ENCODE measurements at places on chromosomes 4 and X. TPM values are rescaled to one million over a fixed set of nuclear protein-coding genes. Genes with fewer than 3 reads are reported as not detected.

DNA sequence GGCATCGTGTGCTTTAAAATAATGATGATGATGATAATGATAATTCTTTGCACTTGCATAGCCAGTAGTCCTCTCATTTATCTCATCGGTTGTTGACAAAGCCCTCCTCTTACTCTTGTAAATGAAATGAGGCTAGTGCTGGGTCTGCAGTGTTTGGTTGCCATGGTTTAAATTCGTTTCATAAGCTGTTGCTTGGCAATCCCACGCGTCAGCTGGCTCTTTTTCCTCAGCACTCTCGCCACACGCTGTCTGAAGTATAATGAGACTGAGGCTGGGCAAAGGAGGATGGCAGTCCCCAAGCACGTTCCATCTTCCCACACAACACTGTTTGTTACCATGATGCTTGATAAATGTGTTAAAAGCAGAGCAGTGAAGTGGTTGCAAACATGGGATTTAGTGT is 15.5 kb downstream of the PAGE4 start:
- H3K4me1 ChIP-seq: peaks cover 2% of the 10 kb centered on the region
- no peak for DNase-seq
- no peak overlapping the region for H3K4me3 ChIP-seq
- H3K27ac ChIP-seq: no peak overlapping the region
- no peaks in the 10 kb centered on the region for H3K27me3 ChIP-seq

Gene PWWP3B
- total RNA-seq: not detected

Gene FREM3
- not detected for total RNA-seq

Gene MAGEA2B
- not detected for total RNA-seq
